ENCODE measurements at places on chromosomes 1 and 21. TPM values are rescaled to one million over a fixed set of nuclear protein-coding genes. Genes with fewer than 3 reads are reported as not detected.
A peak's percentile ranks its signal among the peaks of the same experiment; 100 is the strongest.

The ZBTB8A gene
- total RNA-seq, result 7.1 TPM

The OPRD1 gene
- total RNA-seq, result 0.16 TPM

DNA sequence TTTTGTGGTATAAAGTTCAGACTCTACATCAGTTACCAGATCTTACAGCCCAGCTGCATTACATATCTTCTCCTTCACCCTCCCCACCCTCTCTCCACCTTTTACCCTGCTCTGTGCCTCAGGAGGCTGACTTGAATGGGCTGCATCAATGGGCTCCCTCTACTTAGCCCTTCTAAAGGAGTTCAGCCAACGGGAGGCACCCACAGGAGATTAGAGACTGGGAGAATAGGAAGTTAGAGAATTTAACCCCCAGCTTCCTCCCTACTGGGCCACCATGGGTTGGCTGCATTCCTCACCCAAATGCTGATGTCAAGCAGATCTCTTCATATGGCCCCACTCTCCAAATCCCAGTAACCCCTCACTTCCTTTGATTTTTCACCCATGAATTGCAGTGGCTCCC lies 17.1 kb upstream of the DUSP23 start:
- no peaks in the 10 kb centered on the region for H3K4me1 ChIP-seq
- H3K36me3 ChIP-seq, result no peaks in the 10 kb centered on the region
- no peak for DNase-seq
- H3K27ac ChIP-seq, result no peak overlapping the region
- no peak overlapping the region for H3K4me3 ChIP-seq

DNA sequence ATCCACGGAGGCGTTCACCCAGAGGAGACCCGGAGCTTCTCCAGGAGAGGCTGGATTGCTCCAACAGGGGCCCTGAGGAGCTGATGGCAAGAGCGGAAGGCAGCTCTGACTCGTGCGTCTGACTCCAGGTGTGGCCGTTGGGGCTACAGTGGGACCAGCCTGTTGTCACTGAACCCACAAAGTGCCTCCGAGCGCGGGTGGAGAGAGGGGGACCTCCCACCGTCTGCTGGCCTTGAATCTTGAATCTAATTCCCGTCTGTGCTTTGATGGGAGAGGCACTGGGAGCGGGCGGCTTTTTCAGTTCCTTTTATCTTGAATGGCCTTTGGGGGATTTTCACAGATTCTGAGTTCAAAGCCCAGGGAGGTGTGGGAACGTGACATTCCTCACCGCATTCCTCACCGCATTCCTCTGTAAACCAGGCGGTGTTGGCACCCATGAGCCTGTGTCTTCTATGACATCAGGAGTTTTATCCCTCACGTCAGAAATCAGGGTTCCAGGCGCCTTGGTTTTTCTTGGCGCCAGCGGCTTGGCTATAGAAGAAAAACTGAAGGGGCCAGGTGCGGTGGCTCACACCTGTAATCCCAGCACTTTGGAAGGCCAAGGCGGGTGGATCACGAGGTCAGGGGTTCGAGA lies 39.2 kb upstream of the COL18A1 start:
- H3K27me3 ChIP-seq, result no peaks in the 10 kb centered on the region
- peak overlapping the region; percentile 75 for H3K27ac ChIP-seq
- H3K36me3 ChIP-seq, result no peaks in the 10 kb centered on the region
- no peak for DNase-seq
- no peaks in the 10 kb centered on the region for H3K4me1 ChIP-seq

DNA sequence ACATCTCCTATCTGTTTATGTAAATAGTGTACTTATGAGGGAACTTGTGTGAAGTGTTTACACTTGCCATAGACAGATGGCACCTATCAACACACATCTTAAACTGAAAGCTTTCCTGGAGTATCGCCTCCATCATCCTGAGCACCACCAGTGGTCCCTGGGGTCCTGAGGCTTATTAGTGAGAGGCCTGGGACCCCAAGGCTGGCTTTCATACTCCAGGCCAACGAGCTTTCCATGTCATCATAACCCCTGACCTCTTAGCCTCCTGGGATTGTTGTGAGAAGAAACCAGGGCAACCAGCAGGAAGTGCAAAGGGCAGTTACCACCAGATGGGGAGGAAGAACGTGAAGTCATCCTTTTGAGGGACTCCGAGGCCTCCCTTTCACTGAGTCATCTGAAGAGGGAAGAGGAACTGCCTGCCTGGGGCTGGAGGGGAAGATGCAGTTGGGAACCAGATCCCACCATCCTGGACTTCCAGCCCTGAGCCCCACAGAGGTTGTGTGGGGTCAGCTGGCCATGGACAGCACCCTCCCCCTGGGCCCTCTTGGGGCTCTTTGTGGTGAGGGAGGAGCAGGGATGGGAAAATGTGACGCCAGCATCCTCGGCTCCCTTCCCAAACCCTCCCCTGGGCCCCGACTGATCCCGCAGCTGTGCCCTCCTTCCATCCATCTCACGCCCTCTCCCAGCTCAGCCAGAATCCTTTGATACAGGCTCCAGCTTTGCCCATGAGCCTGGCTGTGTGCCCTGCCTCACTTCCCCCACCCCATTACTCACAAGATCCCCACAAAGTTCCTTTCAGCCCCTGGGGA lies 5.8 kb downstream of the INKA2 start:
- H3K27me3 ChIP-seq, result no peaks in the 10 kb centered on the region
- H3K27ac ChIP-seq, result peak overlapping the region; percentile 29
- H3K36me3 ChIP-seq, result no peaks in the 10 kb centered on the region
- DNase-seq, result peak; percentile 41
- peaks cover 5% of the 10 kb centered on the region for H3K4me1 ChIP-seq
